ENCODE measurements at places on chromosomes 7 and 10. TPM values are rescaled to one million over a fixed set of nuclear protein-coding genes. Genes with fewer than 3 reads are reported as not detected.

The LBX1 gene
- total RNA-seq = 3.3 TPM

The SFRP5 gene
- total RNA-seq = 0.75 TPM

DNA sequence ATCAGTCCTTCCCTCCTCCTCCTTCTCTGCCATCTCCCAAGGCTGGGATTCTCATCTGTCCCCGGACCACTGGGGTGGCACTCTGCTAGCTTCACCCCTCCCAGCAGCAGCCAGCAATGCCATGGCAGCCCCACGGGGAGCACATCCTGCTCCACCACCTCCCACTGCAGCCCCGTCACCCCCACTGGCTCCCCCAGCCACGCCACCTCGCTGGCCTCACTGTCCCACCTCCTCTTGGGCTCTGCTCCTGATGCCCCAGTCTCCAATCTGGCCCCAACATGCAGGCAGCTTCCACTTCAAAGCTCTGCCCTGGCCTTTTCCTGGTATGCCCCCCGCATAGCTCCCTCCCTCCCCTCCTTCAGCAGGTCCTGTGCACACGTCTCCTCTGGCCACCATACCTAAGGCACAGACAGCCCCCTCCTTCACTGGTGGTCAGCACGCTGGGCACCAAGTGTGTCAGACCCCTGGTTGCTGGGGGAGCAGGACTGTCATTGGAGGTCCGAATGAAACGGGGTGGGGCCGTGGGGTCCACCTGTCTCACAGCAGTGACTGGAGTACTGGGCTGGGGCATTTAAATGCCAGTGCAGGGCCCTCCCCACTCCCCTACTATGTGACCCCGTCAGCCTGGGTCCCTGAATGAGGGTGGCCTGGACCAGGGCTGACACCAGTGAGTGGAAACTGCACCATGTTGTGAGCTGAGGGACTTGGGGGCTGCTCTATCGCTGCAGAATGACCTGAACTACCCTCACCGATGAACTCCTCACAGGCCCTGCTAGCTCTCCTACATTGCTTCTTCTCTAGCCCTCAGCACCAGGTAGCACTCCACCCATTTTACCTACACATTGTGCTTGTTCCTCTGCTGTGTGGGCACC, 38.7 kb downstream of the RASGEF1A start:
- DNase-seq = no peak
- H3K4me1 ChIP-seq = peaks cover 6% of the 10 kb centered on the region
- H3K4me3 ChIP-seq = no peak overlapping the region
- H3K27ac ChIP-seq = no peak overlapping the region
- peaks cover 58% of the 10 kb centered on the region for H3K27me3 ChIP-seq

DNA sequence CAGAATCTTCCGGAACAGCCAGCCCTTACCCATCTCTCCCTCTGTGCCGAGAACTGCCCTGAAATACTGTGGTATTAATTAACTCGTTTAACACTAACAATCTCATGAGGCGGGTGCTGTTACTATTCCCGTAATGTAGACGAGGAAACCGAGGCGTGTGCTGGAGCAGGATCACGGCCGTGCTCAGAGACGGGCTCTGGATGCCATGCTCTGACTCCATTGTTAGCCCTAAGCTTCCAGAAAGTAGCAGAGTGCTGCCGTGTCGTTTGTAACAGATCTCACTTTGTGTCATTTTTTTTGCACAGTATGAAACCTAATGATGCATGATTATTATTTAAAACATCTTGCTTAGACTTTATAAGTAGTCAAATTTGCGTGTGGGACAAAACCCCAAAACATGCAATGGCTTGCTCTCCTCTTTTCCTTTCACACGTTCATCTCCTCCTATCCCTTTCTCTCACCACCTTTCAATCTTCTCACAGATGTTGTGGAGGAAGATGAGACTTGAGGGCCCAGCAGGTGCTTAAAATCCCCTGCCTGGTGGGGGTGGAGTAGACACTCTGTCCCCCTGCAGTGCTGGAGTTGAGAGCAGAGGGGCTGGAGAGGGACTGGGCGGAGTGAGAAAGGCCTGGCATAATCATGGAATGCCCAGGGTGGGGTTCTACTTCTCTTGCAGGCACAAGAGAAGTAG, 482 bp upstream of the ACTR3C start:
- peaks cover 4% of the 10 kb centered on the region for H3K27me3 ChIP-seq
- peak; percentile 18 for DNase-seq
- peaks cover 12% of the 10 kb centered on the region for H3K36me3 ChIP-seq
- peaks cover 23% of the 10 kb centered on the region for H3K4me1 ChIP-seq
- H3K4me3 ChIP-seq = peak overlapping the region; percentile 69
- H3K27ac ChIP-seq = no peak overlapping the region

DNA sequence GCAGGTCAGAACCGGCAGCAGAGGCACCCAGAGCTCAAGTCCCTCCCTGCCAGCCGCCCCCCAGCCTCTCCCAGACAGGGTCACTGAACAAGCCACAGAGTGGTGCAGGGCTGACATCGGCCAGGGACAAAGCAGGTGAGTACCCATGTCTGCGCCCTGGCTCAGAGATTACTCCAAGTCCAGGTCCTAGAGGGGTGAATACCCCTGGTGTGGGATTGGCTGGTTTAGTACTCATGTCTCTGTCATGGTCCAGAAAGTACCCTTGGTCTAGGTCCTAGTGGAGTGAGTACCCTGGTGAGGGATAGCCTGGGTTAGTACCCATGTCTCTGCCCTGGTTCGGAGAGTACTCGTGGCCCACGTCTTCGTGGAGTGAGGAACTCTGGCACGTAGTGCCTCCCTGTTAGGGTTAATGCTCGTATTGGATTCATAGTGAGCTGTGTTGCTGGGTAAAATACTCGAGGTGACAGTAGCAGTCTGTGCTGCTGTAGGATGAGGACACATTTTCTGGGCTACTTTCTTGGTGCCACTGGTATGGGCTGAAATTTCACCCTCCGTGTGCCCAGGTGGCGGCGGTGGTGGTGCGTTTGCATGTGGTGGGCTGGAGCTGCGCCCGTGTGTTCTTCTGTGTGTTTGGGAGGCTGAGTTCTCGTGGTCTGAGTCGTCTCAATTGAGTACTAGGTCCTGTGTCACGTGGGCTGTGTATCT, 25.5 kb upstream of the KNDC1 start:
- H3K4me1 ChIP-seq = no peaks in the 10 kb centered on the region
- no peak overlapping the region for H3K4me3 ChIP-seq
- H3K36me3 ChIP-seq = no peaks in the 10 kb centered on the region
- DNase-seq = no peak
- H3K27ac ChIP-seq = no peak overlapping the region

All from muscle of leg (tissue), 16 donors.